ENCODE measurements at places on chromosomes 4 and X.

DNA sequence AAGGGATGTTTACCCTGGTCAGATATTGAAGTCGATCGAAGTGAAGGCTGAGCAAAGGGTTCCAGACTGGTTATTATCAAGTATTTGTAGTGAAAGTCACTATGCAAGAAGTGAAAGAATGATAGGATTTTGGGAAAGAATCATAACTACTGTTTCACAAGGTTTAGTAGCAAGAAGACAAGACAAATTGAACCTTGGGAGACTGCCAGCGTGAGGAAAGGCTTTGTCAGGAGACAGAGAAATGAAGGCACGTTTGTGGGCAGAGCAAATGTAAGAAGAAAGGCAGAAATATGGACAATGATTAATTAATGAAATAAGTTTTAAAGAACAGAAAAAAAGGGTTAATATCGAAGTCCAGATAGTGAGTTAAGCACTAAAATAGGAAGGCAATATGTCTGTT lies 456.8 kb downstream of the TRIML1 start:
- DNase-seq, result no peak

GRCh38 chr4:72283357-72283756 lies 251.6 kb downstream of the NPFFR2 start:
- peak; percentile 7 for DNase-seq

- DNase-seq, result no peak
These were observed 115.2 kb upstream of the OTUD4 start for GRCh38 chr4:145295547-145295946.

GRCh38 chrX:154429711-154430110 lies 1.2 kb downstream of the ATP6AP1 start:
- no peak for DNase-seq

DNA sequence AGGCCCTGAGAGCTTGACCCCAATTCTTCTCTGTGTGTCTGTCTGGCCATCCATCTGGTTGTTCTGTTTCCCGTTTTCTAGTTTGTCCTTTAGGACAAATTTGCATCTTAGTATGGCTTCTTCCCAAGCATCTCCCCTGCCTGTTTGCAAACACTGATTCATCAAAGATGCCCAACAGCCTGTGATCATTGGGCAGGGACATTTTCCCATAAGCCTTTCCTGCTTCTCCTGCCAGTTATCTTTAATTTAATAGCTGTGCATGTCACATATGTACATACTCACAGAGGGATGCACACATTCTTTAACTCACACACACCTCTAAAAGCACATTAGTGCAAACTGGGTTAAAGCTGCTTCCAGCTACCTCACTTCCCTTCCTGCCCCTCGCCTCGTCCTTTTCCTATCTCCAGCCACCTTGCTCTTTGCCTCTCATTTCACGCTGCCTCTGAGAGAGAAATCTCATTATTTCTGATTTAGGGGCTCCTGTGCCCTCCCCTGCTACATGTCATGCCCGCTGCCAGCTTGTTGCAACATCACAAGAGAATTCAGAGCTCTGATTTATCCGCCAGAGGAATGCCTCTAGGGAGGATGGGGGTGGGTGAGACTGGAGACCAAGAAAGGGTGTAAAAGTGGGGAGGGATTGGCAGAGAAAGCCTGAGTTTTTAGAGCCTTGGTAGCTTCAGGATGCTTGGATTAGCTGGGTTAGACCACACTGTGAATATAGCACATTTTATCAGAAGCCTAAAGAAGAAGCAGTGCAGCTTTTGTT lies 100.6 kb downstream of the NHS start:
- no peak for DNase-seq

GRCh38 chrX:9917861-9918260 lies 49.3 kb upstream of the CLDN34 start:
- no peak for DNase-seq

- DNase-seq, result peak; percentile 70
These were observed 53.2 kb downstream of the SPRY1 start for GRCh38 chr4:123449780-123450179.

All from NAMALWA (cell line).